Hematopoietic multipotent progenitor cell (in vitro differentiated cells): ENCODE measurements at places on chromosomes 3 and 15. TPM values are rescaled to one million over a fixed set of nuclear protein-coding genes. Genes with fewer than 3 reads are reported as not detected.

The WDR93 gene
- total RNA-seq: 0.27 TPM

- DNase-seq: no peak
Measured at GRCh38 chr3:154971771-154972326, 108.3 kb upstream of the MME start.

DNA sequence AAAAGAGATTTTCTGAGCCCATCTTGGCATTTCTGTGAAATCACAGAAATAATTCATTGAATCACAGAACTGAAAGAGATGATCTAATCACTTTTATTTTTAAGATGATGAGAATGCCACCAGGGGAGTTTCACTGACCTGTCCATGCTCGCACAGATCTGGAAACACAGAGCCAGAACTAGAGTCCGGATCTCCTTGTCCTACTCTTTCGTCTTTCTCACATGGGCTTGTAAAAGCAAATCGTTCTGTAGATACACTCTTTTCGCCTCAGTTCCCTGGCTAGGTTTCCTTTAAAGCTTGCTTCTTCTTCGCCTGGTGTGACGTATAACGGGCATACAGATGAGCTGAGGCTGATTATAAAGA, 122.5 kb upstream of the SPRED1 start:
- DNase-seq: no peak

DNA sequence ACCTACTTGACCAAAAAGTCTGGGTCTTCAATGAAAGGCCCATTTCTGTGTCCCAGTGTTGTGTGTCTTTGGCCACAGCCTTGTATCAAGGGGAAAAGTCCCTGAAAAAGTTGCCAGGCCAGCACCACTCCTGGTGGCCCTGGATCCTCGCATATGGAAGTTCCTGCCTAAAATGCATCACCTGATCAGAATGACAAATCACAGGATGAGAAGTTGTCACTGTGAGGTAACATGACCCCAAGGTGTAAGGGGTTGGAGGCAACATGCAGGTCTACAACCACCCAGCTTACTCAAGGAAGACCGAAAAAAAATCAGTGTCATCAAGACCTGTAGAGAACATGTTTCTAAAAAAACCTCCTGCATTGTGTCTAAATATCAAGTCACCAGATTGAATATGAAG, 25.6 kb downstream of the PARP15 start:
- no peak for DNase-seq

DNA sequence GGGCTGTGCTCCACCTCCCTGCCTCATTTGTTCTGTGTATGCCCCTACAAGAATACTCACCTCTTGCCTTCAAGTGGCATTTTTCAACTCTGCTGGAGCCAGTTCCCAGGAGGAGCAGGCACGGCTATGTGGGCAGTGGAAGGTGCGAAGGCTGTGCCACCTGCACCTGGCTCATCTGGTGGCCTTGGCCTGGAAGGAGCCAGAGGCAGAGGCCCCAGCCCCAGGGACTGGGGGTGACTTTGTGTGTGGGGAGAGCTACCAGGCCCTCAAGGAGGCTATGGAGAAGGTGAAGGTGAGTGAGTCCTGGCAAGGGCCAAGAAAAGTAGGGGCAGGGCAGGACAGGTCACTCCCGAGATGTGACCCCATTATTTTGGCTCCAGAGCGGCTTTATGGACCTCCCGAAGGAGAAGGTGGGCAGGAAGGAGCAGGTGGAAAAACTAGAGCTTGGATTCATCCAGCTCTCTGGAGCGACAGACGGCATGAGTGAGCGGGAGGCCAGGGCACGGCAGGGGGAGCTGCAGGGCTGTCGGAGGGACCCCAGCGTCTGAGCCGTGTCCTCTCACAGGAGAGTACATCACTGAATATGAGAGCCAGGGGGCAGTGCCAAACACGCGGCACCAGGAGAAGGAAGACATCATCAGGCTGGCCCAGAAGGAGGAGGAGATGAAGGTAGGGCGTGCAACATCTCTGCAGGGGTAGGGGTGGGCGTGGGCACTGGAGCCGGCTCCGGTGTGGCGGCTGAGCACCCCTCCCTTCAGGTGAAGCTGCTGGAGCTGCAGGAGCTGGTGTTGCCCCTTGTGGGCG, 57.3 kb upstream of the UBE2Q2 start:
- peak; percentile 44 for DNase-seq

DNA sequence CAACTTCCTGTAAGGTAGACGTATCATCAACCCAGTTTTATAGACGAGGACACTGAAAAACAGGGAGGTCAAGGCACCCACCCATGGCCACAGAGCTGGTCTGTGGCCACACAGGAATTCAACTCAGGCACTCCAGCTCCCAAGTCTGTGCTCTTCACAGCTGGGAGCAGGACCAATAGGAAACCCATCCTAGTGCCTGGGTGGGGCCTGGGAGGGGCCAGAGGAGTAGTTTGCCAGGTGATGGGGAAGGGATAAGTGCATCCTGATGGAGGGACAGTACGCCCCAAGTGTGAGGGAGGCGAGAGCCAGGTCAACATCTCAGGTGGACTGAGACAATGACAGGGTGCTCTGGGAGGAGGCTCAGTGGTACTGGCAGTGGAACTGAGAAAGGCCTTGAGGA, 22.0 kb downstream of the KIF9 start:
- no peak for DNase-seq

GRCh38 chr15:84734794-84735479, 13.5 kb upstream of the ZNF592 start:
- DNase-seq: peak; percentile 88

DNA sequence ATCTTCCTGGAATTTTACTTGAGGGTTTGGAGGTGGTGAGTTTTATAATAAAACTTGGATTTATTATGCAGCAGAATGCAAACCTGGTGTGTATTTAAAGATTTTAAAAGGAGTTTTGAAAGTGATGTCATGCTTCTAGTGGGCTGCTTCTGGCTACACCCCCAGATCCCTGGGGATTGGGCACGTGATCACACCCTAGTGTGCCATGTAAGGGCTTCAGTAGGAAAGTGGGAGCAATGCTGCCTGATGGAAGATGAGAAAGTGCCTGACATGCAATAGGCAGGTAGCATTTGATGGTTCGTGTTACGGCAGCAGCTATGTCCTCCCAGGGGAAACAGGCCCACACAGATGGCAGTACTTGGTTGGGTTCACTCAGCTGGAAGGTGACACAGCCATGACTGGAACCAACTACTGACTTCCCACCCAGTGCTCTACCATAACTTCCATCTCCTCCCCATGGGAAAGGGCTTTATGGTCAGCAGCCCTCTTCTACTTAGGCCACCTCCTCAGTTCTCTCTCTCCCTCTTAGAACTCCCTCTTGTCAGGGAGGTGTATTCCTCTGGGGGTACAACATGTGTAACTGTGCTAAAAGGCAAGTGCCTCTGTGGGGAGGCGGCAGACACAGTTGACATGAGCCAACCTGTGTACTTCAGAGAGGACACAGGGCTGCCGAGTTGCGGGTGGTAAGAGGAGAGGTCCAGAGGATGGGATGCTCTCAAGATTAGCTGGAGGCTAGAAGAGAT, 5.6 kb downstream of the ITPKA start:
- DNase-seq: no peak

GRCh38 chr3:24843955-24844354, 349.3 kb upstream of the THRB start:
- no peak for DNase-seq

- DNase-seq: no peak
Measured at GRCh38 chr3:66404197-66404596, 96.6 kb downstream of the LRIG1 start.

DNA sequence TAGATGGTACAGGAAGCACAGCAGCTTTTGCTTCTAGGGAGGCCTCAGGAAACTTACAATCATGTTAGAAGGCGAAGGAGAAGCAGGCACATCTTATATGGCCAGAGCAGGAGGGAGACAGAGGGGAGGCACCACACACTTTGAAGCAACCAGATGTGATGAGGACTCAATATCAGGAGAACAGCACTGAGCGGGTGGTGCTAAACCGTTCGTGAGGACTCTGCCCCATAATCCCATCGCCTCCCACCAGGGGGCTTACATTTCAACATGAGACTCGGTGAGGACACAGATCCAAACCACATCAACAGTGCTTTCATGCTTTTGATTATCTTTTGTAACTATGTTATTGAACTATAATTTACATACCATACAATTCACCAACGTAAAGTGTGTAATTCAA, 7.6 kb upstream of the TMEM44 start:
- DNase-seq: peak; percentile 6

- DNase-seq: no peak
Measured at GRCh38 chr3:107112356-107112755, 264.9 kb upstream of the CCDC54 start.

DNA sequence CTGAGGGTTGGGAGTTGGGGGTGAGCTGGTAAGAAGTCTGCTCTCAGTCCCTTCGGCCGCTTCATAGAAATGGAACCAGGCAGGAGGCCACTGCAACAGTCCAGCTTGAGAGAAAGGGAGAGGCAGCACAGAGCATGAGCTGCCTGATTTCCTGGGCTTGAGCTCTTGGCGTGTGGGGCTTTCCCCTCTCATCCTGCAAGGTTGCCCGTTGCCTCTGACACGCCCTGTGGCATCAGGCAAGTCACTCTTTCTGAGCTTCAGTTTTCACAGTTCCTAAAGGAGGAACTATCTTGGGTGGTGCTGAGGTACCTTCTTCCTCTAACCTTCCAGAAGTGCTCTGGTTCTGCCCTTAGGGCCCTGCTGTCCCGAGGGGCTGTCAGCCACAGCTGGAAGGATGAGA, 4.9 kb downstream of the MESP2 start:
- DNase-seq: peak; percentile 35

- no peak for DNase-seq
Measured at GRCh38 chr3:52722491-52722890, 16.6 kb downstream of the SPCS1 start.

- no peak for DNase-seq
Measured at GRCh38 chr3:39541917-39542329, 74.4 kb downstream of the MOBP start.

- no peak for DNase-seq
Measured at GRCh38 chr15:62534996-62535395, 369.9 kb upstream of the C2CD4B start.

GRCh38 chr3:133888726-133889340, 6.8 kb downstream of the RAB6B start:
- DNase-seq: no peak
